ENCODE measurements at places on chromosomes 3 and 15.

DNA sequence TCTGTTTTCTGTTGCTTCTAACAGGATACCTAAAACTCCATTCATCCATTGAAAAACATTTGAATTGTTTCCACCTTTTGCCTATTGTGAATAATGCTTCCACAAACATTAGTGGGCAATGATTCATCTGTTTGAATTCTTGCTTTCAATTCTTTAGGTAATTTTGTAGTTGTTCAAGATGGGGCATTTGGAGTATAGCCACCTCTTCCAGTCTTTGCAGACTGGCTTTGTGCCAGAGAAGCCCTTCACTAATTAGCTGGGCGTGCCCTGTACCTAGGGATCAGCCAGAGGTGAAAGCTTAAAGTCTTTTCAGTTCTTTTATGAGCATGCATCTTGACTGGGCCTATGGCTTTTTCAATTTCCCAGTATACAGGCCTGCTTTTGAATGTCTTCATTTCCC lies 10.9 kb downstream of the RTP1 start:
- no peak for DNase-seq

- DNase-seq = no peak
Measured at GRCh38 chr3:68728343-68728742, 204.0 kb downstream of the TAFA4 start.

- DNase-seq = peak; percentile 45
Measured at GRCh38 chr3:126537730-126538281, 13.9 kb downstream of the CHST13 start.

DNA sequence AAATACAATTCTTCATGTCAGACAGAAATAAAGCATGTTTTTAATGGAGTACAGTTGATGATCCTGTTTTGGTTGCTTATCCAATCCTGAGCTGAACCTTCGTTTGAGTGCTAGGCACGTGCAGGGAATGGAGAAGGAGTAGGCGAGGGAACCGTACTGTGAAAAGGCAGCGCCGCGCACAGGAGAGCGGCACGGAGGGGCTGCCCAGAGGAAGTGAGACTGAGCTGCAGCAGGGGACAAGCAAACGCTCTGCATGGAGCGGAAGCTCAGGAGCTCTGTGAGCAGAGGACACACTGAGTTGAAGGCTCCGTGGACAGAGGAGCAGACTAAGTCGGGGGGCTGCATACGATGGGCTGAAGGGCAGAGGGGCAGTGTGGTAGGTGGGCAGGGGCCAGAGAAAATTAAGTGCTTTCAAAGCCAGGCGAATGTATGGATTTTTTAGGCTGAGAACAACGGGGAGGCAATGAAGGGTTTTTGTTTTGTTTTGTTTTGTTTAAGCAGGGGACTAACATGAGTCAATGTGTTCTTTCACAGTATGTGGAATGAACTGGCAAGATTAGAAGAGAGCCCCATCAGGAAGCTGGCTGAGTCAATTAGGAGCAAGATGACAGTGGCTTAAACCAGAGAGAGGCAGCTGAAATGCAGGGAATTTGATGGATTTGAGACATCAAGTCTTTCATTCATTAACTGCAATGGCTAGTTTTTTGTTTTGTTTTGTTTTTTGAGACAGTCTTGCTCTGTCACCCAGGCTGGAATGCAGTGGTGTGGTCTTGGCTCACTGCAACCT lies 23.8 kb upstream of the TM2D3 start:
- no peak for DNase-seq

GRCh38 chr3:3027976-3028567 lies 82.1 kb downstream of the IL5RA start:
- no peak for DNase-seq

DNA sequence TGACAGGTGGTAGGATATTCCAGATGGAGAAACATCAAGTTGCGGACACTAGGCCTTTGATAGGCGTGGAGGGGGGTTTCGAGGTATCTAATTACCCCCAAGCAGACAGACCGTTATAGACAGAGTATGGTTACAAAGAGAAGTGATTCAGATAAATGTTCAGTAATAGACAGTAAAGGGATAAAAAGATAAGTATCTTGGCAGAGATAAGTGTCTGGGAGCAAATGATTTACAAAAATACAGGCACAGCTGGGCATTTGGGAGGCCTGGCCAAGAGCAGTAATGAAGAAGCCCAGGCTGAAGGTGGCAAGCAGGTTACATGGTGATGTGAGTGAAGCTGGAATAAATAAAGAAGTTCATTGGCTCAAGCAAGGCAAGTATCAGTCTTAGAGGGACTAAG lies 659 bp upstream of the MYH15 start:
- no peak for DNase-seq

- DNase-seq = no peak
Measured at GRCh38 chr3:152331018-152331541, 62.4 kb downstream of the MBNL1 start.

DNA sequence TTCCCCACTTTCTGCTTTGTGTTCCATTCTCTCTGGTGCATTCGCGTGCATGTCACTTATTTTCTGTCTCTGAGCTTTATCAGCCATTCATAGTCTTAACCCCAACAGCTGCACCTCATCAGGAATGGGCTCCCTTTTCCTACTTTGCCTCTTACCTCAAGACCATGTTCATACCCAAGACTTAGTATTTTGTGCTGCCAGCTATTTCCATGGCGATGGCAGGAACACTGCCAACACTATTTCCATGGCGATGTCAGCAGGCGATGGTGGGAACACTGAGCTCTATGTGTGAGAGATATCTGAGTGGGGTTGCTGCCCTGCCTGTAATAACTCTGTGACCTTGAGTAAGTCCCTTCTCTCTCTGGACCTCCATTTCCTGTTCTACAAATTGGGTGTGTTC lies 5.5 kb downstream of the ZNF35 start:
- no peak for DNase-seq

DNA sequence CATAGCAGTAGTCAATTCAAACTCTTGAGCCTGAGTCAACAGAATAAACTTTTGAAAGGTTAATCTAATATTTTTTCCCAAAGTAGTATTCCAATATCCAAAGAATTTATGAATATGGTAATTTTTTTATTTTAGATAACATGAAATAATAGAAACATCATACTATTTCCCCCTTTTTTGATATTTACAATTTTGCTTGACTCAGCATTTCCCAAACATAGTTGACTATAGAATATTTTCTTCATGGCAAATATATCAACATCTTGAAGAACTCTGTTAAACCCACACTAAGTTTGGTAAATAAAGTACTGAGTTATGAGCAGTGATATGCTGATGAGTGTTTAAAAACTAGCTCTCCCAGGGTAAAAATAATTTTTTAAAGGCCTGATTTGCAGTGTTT lies 380.0 kb upstream of the ARL6 start:
- no peak for DNase-seq

- DNase-seq = no peak
Measured at GRCh38 chr3:194720048-194720447, 34.4 kb downstream of the FAM43A start.

- no peak for DNase-seq
Measured at GRCh38 chr3:128794067-128794768, 68.2 kb downstream of the RAB7A start.

GRCh38 chr3:160372780-160373179 lies 26.2 kb downstream of the IFT80 start:
- no peak for DNase-seq

GRCh38 chr3:11720304-11720898 lies 76.7 kb upstream of the VGLL4 start:
- peak; percentile 88 for DNase-seq

GRCh38 chr15:57198654-57199291 lies 177.5 kb upstream of the CGNL1 start:
- DNase-seq = no peak

DNA sequence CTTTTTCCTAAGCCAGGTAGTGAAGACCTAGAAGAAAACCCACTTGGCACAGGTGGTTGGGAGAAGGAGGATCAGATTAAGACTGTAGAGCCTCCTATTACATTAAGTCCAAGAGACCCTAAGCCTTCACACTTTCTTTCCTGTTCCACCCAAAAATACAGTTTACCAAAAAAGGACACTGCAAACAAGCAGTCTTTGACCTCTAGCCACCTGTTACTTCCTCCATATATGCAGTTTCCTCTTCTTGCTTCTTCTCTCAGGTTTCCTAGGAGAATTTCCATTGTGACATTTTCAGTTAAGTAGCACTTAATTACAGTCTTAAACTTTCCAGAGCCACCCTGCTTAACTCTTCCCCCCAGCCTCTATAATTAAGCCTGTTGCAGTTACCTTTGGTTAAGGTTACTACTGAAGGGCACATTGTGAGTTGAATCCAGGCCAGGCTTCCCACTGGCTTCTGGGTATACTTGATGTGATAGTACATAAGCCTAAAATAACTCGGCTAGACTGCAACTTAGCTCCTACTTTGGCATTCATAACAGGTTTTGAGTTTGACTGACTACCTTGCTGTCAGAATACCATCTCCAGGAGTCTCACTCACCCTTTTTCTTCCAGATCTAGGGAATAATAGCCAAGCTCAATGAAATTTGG lies 114.2 kb upstream of the UMPS start:
- DNase-seq = no peak

GRCh38 chr3:137297770-137298169 lies 340.0 kb downstream of the IL20RB start:
- no peak for DNase-seq

GRCh38 chr3:22893644-22894325 lies 309.3 kb upstream of the UBE2E2 start:
- DNase-seq = no peak

DNA sequence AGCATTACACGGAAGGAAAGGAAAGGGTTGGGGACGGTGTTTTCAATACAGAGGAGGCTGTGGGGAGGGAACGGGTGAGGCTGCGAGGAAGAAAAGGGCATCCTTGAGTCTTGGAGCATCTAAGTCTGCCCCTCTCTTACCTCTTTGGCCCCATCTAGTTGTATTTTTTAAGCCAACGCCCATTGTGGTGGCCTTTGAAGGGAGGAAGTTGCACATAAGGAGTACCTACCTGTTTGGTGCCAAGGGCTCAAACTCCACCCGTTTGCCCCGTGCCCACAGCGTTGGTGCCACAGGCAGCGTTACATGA lies 146.1 kb upstream of the UMPS start:
- no peak for DNase-seq

DNA sequence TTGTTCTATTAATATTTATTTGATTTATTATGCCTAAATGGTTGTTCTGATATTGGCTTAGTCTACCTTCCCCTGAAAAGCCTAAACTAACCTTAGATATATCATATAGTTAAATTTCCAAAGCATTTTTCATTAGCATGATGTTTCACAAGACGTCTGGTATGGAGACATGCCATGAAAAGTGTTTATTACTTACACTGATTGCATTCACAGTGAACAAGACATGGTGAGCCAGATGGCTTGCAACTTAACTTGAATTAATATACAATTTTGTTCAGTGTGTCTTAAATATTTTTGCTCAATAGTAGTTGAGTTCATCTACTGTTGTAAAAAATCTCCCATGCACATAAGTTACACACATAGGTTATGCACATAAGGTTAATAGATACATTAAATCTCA lies 758.4 kb downstream of the NSUN3 start:
- DNase-seq = no peak

DNA sequence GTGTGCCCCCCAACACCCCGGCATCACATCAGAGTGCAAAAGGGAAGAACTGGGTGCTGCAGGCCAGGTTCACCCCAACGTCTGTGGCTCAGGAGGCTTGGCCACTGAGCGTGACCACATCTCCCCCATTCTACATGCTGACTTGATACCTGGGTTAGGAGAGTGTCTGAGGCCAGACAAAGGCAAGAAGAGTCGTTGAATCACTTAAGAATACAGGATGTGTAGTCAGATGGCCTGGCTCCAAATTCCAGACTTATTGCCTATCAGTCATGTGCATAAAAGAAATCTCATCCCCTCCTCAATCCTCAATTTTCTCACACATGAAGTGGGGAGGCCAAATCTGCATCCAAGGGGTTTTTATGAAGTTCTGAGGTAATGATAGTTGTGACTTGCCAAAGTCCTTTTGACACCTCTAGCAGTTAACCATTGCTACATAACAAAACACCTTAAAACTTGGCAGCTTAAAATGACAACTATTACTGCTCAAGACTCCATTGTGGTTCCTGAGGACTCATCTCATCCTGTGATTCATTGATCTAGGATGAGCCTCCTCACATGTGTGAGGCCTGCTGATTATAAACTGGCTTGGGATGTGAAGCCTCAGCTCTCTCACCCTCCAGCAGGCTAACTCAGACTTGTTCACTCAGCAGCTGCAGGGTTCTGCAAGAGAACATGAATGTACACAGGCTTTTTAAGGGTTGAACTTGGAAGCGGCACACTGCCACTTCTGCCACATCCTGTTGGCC lies 138.8 kb upstream of the TLE3 start:
- peak; percentile 14 for DNase-seq

DNA sequence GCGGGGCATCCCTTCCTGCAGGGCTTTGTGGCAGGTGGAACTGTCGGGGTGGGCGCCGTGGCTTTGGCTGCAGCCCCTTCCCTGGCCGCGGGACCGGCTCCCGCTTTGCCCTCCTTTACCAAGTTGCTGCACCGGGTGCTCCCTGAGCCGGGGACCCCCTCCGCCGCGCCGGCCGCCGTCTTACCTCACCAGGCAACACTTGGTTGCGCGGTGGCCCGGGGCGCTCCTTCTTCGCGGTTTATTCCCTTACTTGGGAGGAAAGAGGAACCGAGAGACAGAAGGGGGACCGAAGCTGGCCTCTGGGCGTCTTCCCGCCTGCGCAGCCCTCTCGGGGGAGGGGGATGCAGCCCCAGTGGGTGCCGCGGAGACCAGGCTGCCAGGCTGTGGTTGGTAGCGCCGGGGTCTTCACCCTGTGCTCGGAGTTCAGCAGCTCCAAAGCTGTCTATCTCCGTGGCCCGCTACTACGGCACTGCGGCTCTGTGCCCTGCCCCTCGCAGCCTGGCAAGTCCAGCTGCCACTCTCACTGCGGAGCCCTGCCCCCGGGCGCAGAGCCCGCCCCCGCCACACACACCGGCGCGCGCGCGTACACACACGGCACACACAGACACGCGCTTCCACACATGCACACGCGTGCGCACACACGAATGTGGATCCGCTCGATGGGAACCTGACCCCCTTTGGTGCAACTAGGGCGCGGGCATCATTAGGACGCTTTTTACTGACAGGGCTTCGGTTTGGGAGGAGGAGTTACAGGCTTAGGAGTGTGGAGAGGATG lies at the start of gene DGKG:
DGKG (minus strand) TSS at position 473 of the 775 bp plus-strand sequence. CDS start 41,775 bp downstream, outside the sequence.
- DNase-seq = peak; percentile 82

GRCh38 chr3:177789500-177789899 lies 592.2 kb upstream of the TBL1XR1 start:
- no peak for DNase-seq

DNA sequence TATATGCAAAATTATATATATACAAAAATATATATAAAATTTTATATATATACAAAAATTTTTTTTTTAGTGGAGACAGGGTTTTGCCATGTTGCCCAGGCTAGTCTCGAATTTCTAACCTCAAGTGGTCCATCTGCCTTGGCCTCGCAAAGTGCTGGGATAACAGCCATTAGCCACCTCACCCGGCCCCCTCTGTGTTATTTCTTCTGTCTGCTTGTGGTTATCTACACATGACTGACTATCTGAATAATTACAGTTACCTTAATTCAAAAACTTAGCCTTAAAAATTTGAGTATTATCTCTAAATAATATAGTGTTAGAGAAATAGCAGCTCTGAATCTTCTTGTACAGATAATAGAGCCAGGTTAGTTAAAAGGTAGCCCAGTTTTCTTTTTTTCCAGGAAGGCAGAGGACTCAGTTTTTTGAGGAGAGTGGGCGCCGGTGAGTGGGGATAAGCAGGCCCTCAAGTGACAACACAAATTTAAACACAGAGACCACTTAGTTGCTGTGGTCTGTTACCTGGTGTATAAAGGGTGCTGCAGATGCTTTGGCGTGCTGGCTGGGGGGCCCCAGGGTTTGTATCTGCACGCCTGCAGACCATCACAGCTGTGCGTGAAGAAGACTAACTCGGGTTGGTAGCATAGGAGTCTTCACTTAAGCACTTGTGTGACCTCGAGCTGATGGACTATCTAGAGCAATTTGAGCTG lies 83.7 kb downstream of the TRAK1 start:
- peak; percentile 28 for DNase-seq

- no peak for DNase-seq
Measured at GRCh38 chr3:190345027-190345821, 23.0 kb upstream of the CLDN1 start.
